ENCODE measurements at places on chromosomes 6 and 20.

DNA sequence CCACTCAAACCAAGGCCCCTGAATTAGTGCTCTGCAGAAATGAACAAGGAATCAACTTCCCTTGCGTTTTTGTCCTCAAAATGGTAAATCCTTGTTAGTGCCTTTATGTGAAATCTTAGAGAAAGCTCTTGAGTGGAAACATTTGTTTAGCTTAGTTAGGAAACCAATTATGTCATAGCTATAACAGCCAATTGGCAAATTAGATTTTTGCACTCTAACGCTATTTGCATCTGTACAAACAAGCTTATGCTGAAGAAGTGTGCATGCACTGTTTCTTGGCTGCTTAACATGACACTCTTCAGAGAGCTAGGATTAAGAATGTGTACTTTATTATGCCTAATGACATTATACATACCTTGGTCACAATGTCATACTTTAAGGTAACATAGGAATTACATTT lies 622.6 kb upstream of the SLC35B3 start:
- no peak for DNase-seq

DNA sequence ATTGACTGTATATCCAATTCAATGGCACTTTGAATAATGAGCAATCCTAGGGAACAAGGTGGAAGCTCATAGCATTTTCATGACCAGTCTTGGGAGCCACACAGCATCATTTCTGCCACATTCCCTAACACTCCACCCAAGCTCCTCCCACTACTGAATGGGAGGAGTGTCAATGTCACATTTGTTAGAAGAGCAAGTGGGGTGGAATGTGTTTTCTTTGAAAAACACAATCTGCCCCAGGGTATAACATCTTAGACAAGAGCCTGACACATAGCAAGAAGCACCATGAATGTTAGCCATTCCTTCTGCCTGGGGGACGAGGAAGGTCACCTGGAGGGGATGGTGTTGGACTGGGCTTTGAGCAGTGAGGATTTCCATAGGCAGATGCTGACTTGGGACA lies 258.3 kb upstream of the PMEPA1 start:
- no peak for DNase-seq

GRCh38 chr6:15936503-15936902 lies 192.4 kb upstream of the MYLIP start:
- no peak for DNase-seq

DNA sequence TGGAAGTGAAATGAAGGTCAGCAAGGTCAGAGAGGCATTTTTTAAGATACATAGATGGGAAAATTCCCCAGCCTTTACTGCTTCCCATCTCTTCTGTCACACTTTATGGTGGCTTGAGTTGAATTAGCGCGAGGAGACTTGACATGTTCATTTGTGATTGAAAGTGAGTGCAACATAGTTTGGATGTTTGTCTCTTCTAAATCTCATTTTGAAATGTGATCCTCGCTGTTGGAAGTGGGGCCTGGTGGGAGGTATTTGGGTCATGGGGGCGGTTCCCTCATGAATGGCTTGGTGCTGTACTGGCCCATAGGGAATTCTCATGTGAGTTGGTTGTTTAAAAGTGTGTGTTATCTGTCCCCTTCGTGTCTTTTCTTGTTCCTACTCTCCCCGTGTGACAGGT lies 237.2 kb downstream of the CDKAL1 start:
- DNase-seq, result no peak

- DNase-seq, result no peak
These were observed 1.9 kb upstream of the NKAIN4 start for GRCh38 chr20:63255931-63256704.

- DNase-seq, result no peak
These were observed 10.9 kb upstream of the SLC17A5 start for GRCh38 chr6:73664701-73665100.

GRCh38 chr6:43946641-43947363 lies 176.8 kb downstream of the VEGFA start:
- DNase-seq, result no peak

- no peak for DNase-seq
These were observed 316.0 kb downstream of the TFAP2C start for GRCh38 chr20:56945057-56945456.

GRCh38 chr6:168150551-168151320 lies 71.7 kb upstream of the FRMD1 start:
- DNase-seq, result no peak

- no peak for DNase-seq
These were observed 30.3 kb downstream of the UTRN start for GRCh38 chr6:144315226-144315980.

DNA sequence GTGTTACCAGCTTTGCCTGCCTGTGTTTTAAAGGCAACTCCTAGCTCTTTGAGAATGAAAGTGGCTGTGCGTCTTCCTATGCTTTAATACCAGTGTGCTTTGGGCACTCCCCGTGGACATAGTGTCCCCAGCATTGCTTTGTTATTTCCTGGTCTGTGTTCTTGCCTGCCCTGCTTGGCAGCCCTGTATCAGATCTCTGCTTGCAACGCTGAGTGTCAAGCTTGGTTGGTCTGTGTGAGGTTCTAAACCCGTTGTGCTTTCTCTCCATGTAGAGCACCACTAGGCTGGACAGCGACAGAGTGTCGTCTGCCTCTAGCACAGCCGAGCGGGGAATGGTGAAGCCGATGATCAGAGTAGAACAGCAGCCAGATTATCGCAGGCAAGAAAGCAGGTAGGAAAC lies 80.2 kb downstream of the AFDN start:
- DNase-seq, result no peak

DNA sequence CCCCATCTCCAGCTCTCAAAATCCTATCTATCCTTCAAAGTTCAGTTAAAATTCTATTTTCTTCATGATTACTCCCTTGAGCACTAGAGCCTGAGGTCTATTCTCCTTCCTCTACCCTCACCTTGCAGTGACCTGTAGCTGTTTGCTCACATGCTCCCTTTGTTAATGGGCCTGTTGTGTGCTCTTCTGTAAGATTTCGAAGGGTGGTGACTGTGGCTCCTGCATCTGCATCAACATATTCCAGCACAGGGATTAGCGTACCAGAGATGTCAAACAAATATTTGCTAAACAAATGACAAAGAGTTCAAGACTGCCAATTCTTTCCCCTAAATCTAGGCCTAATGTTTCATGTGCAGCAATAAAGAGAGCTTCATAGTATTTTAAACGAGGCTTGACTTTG lies 69.5 kb downstream of the ELOVL5 start:
- DNase-seq, result no peak

Data from activated T-helper 1 cell treated with anti-CD3 and anti-CD28 coated beads, Interleukin-2, amount 50 U/mL, for 16 hours (primary cell).